ENCODE measurements at places on chromosomes 5 and 9. TPM values are rescaled to one million over a fixed set of nuclear protein-coding genes. Genes with fewer than 3 reads are reported as not detected.

ASTN2 gene
- total RNA-seq = 4.9 TPM

WDR5 gene
- 95.7 TPM for total RNA-seq

CAPSL gene
- not detected for total RNA-seq

REXO4 gene
- 15.2 TPM for total RNA-seq

UGT3A2 gene
- total RNA-seq = not detected

PCSK1 gene
- total RNA-seq = not detected

TPM2 gene
- total RNA-seq = 690 TPM

MYO10 gene
- total RNA-seq = 92.1 TPM

CA9 gene
- total RNA-seq = not detected

OBP2B gene
- total RNA-seq = not detected

PCDH12 gene
- total RNA-seq = 0.37 TPM

DNA sequence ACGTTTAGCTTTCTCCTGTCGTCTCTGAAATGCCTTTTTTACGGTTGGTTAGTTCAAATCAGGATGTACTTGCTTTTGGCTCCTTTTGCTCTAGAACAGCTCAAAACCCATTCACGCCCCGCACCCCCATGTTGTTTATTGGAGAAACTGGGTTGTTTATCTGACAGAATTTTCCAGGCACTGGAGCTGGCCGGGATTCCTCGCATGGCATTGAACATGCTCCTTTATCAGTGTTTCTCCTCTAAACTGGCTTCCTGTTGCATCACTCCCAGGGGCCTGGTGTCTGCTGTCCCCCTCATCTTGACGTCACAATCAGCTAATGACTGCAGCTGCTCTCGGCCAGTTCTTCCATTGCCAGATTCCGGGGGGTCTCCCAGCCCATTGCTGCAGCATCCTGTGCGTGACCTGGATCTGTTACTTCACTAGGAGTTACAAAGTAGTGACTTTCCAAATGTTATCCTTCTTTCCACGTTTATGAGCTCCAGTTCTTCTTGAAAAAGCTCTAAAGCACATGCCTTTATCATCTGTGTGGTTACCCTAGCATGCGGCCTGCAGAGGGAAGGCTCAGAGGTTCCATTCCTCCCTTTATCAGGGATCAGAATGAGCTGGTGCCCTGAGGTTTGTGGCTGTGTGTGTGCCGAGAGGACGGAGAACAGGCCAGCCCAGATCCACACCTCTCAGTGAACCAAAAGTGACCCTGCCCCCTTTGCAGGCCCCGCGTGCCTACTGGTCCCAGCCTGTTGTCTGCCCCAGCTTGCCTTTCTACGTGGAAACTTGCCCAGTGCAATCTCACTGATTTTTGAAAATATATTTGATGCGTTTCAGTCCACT is 27.5 kb downstream of the FAM163B start:
- DNase-seq = no peak

DNA sequence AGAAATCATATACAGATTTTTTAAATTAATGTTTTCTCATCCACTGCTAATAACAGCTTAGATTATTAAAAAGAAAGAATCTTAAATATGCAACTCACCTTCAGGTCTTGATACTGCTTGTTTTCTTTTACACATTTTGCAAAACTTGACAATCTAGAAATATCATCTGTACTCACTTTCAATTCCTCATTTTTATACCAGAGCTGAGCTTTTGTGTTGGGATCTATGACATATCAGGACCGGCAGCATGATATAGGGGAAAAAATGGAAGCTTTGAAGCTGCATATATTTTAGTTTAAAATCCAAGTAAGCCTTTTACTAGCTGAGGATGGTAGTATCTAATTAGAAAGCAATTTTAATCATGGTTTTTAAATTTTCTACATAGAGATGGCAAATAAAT is 75.7 kb upstream of the SMARCA2 start:
- DNase-seq = no peak

DNA sequence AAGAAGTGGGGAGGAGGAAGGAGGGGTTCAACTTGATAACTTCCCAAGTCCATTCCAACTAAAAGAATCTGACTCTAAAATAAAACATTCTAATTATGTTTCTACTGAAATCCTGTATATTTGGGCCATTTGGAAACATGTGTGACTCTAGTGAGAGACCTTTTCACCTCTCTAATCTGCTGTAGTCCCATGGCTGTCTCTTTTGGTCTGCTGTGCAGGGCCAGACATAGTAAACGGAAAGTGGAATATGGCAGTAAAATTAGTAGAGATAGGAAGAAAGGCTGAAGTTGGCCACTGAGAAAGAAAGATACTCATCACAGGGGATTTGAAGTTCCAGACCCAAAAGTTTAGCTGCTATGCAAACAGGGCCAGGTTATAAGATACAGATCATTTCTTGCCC is 15.9 kb downstream of the RFX3 start:
- no peak for DNase-seq

- no peak for DNase-seq
These were observed 45.2 kb upstream of the NEK6 start for GRCh38 chr9:124212381-124213050.

DNA sequence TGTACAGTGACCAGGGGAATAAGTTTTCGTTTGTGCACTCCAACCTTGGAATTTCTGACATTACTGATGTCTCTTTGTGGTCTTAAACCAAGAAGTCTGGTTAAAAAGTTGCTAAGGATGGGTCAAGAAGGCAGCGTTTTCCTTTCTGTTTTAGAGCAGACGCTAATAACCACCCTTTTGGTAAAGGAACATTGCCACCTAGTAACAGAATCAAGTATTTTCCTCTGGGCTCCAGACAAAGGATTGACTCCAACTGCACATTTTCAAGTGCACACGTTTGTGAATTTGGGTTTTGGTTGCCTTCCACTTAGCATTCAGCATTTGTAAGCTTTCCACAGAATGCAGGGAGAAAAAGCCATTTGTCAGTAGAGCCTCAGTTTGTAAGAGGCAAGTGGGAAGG is 22.2 kb upstream of the CEP78 start:
- no peak for DNase-seq

DNA sequence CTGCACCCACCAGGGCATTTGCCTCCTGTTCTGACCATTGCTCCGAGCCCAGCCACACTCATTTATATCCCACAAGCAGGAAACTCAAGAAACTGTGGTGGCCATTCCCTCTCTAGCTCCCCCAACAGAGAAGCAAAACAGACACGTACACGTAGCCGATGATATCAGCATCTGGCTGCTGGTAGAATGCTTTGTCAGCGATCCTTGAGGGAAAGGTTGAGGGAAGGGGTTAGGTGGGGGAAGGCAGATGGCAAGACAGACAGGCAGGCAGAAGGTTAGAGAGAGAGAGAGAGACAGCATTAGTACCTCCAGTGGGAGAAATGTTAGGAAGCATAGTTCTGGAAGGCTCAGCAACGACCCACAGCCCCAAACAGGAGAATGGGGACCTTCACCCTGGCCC is 7.8 kb downstream of the HIGD2A start:
- DNase-seq = no peak

- DNase-seq = no peak
These were observed 176.9 kb downstream of the RGS3 start for GRCh38 chr9:113640418-113640817.

DNA sequence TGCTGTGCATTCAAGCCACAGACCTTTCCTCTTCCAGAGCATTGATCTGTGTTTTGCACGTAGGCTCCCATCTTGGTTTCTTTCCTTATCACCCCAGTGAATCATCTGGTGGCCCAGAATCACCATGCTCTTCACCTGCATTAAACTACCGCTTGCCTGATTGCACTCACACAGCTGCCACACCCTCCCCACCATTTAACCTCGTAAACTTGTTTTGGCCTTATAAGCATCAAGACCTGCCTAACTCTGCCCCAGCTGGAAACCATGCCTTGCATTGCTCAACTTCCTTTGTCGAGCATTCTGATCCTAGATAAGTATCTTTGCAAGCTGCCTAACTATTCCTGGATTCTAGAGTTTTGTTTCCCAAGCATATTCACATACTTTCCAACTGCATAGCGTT is 369.6 kb upstream of the SEMA6A start:
- DNase-seq = peak; percentile 19

GRCh38 chr5:68021227-68021626 is 194.3 kb upstream of the PIK3R1 start:
- no peak for DNase-seq

- no peak for DNase-seq
These were observed 101.8 kb downstream of the CCDC192 start for GRCh38 chr5:127804886-127805426.
